Stimulated activated CD8-positive, alpha-beta memory T cell treated with anti-CD3 and anti-CD28 coated beads, Interleukin-4, amount 100 ng/mL, for 4 hours (primary cell): ENCODE measurements at places on chromosomes 7 and 10.

- no peak for DNase-seq
These were observed 8.0 kb upstream of the DMTF1 start for GRCh38 chr7:87144173-87144657.

GRCh38 chr7:28546067-28546466 is 133.7 kb downstream of the CREB5 start:
- no peak for DNase-seq

- no peak for DNase-seq
These were observed 440.7 kb downstream of the PLXDC2 start for GRCh38 chr10:20256969-20257368.

- DNase-seq, result no peak
These were observed 58.9 kb upstream of the LBX1 start for GRCh38 chr10:101287997-101288635.

- DNase-seq, result no peak
These were observed 127.7 kb downstream of the SRI start for GRCh38 chr7:88091988-88092675.

- DNase-seq, result no peak
These were observed 254.3 kb downstream of the CDK14 start for GRCh38 chr7:90850471-90850870.

DNA sequence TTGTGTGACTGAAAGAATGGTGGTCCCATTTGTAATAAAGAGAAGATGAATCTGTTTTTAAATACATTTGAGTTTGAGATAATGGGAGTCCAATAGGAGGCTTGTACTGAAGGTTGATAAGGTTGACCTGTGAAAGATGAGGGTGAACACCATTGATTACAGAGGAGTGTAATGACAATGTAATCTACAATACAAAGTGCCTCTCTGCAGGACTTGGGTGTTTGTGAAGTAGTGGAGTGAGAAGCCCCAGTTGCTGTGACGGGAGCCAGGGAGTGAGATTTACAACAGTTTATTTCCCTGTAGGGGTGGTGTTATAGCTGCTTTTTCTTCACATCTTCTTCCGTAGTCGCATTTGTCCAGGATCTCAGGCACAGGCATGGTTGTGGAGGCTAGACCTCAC is 189.9 kb downstream of the EXOC4 start:
- no peak for DNase-seq

GRCh38 chr10:33126742-33127141 is 168.7 kb upstream of the ITGB1 start:
- no peak for DNase-seq

DNA sequence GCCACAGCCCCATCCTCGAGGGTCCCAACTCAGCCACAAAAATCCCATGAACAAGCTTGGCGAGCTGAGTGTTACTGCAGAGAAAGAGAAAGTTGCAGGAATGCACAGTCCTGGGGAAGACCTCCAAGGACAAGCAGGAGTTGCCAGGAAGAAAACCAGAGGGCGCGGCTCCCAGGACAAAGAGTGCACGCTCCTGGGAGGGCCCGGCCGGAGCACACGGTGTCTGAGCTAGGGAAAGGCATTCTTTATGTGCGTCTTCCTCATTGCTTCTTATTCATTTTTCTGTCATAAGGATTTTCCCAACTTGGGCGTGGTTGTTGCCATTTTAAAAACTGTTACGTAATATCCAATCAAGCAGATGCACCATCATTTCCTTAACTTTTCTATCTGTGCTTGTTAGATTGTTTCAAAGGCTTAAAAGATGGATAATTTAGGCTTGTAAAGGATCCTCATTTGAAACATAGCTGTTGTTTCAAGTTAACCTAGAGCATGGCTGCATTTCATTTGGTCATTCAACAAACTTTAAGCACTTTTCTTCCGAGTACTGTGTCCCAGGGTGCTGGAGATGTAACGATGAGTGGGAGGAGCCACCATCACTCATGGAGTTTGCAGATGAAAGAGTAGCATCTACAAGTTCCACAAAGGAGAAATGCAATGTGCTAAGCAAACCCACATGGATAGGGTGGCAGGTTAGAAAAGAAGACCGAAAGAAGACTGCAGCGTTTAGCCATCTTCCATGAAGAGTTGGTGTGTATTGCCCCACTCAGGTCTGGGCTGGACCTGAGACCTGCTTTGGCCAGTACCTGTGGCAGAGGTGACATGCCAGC is 5.6 kb upstream of the CNPY1 start:
- no peak for DNase-seq

DNA sequence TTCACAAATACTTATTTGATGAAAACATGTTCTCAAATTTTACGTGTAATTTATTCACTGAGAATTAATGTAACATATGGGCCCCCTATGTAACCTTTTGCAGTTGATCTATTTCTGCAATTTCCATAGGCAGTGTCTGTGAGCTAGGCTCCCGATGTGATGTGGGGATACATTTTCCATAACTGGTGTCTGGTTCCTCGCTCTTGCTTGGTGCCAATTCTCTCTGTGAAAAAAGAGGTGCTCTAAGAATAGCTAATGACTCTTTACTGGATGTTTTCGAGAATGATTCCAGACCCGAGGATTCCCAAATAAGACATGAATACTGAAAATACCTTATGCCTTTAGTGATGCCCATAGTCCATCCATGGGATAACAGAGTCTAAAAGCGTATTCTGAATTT is 286.7 kb upstream of the FZD8 start:
- no peak for DNase-seq

DNA sequence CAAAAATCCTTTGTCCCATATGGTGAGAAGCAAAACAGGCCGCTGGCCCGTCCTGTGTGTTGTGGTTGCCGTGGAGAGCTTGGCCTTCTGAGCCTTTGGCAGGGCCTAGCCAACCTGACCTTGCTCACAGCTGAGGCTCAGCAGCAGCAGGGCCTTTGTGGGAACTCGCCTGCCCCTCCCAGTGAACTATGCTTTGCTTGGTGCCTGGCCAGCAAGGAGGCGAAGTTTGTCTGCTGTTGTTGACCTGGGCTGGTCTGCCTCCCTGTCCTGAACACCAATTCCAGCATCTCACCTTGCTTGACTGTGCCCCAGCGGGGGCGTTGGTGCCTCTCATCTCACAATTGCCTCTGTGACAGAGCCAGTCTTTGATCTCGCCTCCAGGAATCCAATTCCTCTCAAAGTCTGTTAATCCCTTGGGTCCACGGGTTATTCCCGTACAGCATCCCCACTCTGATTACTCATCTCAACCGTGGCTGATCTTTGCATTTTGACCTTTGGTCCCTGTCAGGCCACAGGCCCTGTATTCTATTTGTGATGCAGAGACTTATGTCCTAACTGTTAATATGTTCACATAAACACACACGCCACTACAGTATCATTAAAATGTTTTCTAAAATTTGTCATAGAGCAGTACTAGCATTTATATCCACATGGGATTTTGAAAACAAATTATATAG is 22.6 kb downstream of the EPDR1 start:
- DNase-seq, result no peak

- DNase-seq, result no peak
These were observed 54.8 kb downstream of the MINDY3 start for GRCh38 chr10:15805395-15806058.

GRCh38 chr7:159007364-159007995 is 137.2 kb downstream of the VIPR2 start:
- DNase-seq, result no peak

DNA sequence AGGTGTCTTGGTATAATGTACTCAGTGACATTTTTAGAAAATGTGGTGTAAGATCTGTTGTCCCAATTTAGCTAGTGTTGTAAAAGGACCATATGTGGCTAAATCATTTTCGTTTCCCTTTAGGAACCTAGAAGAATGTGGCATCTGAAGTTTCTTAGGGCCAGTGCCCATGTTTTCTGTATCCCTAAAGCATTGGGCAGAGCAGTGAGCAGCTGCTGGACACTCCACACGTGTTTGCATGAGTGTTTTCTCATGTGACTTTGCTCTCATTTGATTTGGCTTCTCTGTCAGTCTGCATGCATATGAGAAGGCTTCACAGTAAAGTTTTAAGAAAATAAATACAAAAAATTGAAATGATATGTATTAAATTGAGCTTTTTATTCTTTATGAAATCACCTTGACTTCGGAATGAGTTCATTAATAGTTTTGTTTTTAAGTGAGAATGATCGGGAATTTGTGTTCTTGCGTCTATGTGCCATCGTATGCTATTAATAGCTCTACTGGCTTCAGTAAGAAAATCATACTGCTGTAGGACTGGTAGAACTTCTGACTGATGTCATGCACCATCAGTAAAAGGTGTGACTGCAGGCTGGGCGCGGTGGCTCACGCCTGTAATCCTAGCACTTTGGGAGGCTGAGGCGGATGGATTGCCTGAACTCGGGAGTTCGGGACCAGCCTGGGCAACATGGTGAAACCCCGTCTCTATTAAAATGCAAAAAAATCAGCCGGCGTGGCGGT is 61.3 kb downstream of the RBM33 start:
- no peak for DNase-seq

- DNase-seq, result no peak
These were observed 18.4 kb upstream of the KLF6 start for GRCh38 chr10:3803295-3803926.

DNA sequence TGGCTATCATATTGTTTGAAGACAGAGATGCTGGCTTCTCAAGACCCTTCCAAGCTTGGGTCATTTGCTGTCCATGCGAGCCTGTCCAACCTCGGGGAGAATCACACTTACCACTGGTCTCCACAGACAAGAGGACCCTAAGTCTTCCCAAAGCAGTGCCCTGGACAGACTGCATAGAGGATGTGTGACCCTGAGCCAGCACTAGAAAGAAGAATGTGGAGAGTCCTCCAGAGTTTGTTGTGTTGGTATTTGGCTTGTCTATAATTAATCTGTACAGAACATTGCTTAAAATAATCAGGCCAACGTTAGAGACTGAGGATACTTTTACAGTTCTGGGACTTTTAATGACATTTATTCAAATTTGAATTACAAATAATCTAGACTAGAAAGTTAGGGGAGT is 212.7 kb downstream of the TMEM178B start:
- DNase-seq, result no peak

GRCh38 chr10:110045772-110046171 is 38.0 kb downstream of the ADD3 start:
- DNase-seq, result no peak

DNA sequence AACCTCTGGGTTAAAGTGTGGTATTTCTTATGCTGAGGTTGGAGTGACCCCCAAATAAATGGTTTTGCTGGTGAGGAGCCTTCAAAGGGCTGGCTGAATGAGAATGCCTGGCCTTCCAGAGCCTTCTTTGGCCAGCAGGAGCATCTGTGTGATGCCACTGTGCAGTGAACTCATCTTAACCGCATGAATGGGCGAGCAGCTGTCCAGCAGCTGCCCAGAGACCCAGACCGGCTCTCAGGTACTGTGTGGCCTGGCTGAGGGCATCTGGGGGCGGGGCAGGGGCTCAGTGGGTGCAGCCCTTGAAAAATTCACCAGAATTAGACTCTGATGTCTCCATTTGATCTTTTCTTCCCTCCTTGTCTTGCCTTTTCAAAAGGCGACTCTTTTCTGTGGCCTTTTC is 59.0 kb downstream of the SYPL1 start:
- DNase-seq, result no peak

- no peak for DNase-seq
These were observed 4.8 kb downstream of the ELN start for GRCh38 chr7:74032624-74033371.

DNA sequence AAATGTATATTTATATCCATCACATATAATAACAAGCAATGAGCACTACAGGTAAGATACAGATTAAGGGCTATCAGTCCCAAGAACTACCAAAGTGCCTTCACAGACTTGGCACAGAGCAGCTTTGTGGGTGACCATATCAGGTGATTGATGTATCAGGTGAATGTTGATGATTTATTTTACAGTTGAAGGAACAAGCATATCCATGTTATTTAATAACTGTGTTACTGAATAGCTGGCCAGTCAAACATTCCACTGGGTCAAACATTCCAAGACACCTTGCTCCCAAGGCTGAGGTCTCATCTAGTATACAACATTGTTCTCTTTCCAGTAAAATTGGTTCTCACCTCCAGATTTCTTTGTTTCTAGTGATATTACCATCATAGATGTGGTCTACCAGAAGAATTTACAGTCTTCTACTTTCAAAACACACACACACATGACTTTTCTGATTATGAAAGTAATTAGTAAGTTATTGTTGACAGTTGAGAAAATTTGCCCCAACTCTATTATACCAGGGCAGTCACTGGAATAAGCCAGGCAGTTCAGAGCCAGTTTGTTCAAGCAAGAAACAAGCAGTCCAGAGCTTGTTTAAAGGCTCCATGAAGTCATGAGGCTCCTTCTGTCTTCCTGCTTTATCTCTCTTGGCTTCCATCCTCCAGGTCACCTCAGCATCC is 68.2 kb downstream of the ELAPOR2 start:
- DNase-seq, result no peak

DNA sequence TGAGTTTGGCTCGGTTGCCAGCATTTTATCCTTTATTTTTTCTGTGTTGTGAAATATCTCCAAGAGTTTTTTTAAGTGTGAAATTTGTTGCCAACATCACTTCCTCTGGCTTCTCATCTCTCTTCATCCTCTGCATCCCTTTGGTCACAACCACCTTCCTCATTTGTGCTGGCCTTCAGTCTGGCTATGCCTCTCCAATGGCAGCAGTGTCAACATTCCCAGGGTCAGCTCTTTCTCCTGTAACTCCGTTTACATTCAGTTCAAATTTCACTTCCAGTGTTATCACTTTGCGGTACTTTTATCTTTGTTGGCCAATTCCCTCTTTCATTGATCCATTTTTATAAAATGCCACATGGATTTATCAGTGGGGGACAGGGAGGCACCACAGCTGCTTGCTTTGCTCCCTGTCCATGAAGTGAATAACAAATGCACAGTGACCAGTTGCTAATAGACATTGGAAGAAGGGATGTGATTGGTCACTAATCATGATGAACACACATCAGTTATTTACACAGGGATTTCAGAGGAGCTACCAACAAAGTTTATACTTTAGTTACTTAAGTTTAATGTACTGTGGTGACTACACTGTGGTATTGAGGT is 311.4 kb upstream of the LRGUK start:
- no peak for DNase-seq

- DNase-seq, result no peak
These were observed 433.6 kb downstream of the ACTR3B start for GRCh38 chr7:153193144-153193595.

- no peak for DNase-seq
These were observed 41.9 kb upstream of the PSMG3 start for GRCh38 chr7:1611708-1612241.

- DNase-seq, result no peak
These were observed 40.0 kb upstream of the DGKI start for GRCh38 chr7:137886746-137887145.

- DNase-seq, result peak; percentile 80
These were observed 98.0 kb upstream of the ZNF722 start for GRCh38 chr7:63900394-63901203.

GRCh38 chr7:32056767-32057166 is 13.4 kb downstream of the PDE1C start:
- DNase-seq, result no peak

DNA sequence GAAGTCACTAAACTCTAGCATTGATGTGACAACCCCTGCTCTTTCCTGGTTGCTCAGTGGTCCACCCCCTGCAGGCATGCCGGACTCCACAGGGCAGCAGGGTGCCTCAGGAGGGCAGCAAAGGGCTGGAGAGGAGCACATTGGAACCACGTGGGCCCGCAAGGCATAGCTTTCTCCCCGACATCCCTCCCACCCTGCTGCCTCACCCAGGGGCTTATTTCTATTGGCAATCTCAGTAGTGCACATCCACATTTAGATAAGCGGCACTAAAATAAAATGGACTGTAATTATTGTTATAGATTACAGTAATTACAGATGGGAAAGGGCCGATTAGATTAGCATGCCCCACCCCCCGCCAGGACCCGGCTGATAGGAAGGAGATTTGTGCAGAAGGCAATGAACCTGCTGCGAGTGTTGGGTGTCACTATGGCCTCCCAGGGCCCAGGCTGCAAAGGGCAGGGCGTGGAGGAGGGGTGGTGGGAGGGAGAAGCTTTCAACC is 580.1 kb downstream of the GRID1 start:
- no peak for DNase-seq
